ENCODE measurements at places on chromosomes 1 and 21.

GRCh38 chr1:244311784-244312532 lies 139.8 kb downstream of the ADSS2 start:
- DNase-seq = no peak

- DNase-seq = no peak
These were observed 43.1 kb downstream of the IL12RB2 start for GRCh38 chr1:67350783-67351182.

- DNase-seq = no peak
These were observed 1.6 kb upstream of the EFNA1 start for GRCh38 chr1:155125946-155126555.

GRCh38 chr1:40034869-40035268 lies 5.7 kb upstream of the CAP1 start:
- DNase-seq = no peak

DNA sequence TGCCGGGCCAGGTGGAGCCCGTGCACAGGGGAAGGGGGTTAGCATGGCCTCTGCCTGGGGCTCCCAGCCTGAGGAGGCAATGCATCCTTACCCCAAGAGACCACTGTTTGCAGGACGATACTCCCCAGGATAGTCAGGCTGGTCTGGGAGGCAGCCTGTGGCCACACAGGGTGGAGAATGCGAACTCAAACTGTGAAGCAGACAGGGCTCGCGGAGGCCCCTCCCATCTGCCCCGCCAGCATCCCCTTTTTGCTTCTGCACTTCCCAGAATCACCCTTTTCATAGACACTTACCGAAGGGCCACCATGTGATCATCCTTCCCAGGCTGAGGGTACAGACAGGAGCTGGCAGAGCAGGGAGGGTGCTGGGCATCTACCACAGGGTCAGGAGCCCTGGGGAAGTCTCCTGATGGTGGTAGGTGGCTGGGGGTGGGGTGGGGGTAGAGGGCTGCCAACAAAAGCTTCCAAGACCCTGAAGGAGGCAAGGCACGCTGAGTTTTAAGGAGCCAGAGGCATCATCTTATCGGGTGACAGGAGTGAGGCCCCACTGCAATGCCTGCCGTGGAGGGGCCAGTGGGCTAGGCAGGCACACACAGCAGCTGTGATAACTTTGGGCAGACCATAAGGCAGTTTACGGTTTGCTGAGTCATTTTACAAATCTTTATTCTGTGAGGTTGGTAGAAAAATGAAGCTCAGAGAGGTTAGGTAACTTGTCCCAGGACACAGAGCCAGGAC lies 31.3 kb upstream of the BTG2 start:
- DNase-seq = no peak

GRCh38 chr1:23936481-23937176 lies 23.0 kb upstream of the PNRC2 start:
- no peak for DNase-seq

DNA sequence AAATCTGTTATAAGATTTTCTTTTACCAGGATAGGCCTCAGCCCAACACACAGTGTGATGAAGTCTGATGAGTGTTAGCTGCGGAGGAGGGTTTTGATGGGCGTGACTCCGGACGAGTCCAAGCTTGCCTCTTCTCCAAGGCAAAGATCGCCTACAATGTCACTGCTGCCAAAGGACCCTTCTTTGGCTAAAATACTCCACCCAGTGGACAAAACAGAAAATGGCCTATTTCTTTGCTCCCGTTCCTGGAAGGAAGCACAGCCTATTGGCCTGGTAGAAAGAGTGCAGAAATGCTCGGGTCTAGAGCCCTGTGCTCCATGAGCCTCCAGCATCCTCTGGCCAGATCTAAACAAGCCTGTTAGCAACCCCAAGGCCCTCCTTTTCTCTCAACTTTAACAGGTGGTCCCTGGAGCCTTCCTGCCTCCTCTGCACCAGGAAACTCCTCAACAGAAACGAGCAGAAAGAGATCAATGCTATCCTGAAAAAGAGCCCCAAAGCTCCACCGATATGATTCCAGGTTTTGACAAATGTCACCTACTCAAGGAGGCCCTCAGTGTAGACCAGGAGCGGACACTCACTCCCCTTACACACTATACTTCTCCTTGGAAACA lies 3.4 kb upstream of the CASQ2 start:
- no peak for DNase-seq

DNA sequence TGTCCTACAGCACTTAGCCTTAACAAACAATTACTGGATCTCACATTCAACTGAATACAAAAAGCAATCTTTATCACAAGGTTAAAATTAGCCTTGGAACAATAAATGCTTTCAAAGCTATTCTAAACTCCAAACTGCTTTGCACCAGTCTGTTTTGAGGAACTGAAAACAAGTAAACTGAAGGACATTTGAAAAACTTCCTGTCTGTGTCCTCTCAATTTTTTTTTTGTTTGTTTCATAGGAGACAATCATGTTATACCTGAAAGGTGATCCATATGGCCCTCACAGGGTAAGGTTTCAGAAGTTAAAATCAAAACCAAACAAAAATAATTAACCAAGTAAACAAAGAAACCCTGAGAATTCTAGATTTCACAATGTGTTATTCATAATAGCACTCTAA lies 459.1 kb downstream of the DPYD start:
- DNase-seq = no peak

DNA sequence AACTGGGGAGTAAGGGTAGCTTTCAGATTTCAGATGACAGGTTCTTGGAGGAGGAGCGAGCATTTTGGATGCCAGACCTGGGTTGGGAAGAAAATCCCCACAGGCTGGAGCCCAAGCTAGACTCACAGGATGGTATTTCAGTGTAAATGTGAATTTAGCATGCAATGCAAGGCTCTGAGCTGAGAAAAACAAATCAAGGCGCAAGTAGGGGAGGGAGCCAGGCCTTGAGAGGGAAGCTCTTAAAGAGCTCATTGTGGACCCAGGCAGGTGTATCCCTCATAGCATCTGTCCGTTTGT lies 386.1 kb downstream of the MATN1 start:
- DNase-seq = no peak

- DNase-seq = no peak
These were observed 155.7 kb downstream of the PTPRU start for GRCh38 chr1:29392036-29392435.

DNA sequence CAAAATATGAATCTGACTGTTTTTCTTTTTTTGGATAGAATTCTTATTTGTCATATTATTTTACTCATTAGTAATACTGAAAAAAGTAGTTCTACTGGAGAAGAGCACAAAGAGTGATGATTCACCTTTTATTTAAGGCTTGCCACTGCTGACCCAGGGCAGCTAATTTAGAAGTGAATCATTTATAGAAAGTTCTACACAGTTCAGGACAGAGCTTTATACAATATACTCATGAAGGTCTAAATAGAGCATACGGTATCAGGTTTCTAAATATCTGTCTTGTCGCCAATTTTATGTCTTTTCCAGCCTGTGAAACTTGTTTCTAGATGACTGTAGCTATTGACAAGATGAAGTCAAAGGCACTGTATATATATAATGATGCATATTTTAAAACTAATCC lies 25.0 kb downstream of the GIPC2 start:
- DNase-seq = no peak

- no peak for DNase-seq
These were observed 17.4 kb upstream of the HIVEP3 start for GRCh38 chr1:41936107-41936506.

DNA sequence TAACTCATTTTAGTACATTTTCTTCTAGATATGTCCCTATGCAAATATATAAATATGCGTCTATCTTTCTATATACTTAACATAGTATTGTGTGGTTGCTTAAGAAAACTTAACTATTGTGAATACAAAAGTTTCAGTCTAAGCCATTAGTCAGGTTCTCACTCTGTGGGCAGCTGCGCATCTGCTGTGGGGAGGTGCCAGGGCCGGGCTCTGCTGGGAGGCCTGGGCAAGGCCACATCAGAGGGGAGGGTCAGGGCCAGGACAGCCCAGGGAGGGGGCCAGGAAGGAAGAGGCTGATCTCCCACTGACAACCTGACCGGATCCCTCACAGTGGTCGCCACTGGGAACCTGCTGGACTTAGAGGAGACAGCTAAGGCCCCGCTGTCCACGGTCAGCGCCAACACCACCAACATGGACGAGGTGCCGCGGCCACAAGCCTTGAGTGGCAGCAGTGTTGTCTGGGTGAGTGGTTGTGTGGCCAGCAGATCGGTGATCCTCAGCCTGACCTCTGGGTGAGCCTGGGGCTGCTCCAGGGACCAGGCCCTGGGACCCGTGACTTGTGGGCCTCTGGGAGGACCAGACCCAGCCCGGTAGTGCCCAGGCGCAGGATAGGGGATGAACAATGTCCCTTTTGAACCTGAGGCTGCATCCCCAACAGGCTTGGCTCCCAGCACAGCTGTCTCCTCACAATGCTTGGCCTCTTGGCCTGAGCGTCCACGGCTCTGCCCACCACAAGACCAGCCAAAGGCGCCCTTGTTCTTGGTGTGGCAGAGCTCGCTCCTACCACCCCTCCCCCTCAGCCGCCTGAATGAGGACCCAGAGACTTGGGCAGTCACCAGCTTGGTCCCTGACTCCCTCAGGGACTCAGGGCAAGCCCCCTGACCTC lies 20.2 kb downstream of the LDLRAP1 start:
- DNase-seq = no peak

DNA sequence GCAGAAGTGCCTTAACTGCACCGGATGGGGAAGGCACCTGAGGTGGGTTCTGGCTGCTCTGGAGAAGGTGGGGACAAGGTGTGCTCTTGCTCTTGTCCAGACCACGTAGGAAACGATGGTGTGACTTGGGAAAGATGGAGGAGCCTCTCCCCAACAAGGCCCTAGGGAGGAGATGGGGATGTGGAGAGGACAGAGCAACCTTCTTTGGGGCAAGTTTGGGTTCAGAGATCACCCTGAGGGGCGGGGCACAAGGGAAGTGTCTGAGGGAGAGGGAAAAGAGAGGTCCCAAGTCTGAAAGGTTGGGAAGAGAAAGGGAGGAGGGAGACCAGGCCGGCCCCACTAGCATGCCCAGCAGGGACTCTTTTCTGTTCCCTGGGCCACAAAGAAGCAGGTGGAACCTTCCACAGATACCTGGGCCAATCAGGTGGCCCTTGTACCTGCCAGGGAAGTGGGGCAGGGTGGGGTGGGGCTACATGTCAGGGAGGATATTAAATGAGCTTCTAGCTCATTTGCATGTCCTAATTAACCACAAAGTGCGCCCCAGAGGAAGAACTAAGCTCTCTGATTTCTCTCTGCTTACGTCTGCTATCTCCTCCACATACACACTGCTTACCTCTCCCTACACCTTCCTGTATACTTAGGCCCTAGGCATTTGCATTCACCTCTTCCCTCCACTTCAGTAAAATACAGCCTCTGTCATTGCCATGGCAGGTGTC lies 15.9 kb downstream of the INKA2 start:
- no peak for DNase-seq

DNA sequence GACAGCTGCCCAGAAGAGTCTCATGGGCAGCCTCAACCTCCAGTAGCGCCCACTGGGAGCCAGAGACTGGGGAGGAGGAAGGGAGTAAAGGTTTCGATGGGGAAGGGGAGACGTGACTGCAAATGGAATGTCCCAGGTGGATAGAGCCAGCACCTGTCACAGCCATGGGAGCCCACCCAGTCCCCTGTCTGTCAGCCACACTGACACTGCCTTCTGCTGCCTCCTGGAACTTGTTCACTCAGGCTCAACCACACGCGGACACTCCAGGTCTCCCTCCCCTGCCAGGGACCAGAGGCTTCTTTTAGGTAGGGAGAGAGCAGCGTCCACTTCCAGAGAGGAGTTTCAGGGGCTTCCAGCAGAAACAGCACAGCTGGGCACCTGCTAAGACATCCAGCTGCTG lies 346.3 kb downstream of the NPHP4 start:
- no peak for DNase-seq

DNA sequence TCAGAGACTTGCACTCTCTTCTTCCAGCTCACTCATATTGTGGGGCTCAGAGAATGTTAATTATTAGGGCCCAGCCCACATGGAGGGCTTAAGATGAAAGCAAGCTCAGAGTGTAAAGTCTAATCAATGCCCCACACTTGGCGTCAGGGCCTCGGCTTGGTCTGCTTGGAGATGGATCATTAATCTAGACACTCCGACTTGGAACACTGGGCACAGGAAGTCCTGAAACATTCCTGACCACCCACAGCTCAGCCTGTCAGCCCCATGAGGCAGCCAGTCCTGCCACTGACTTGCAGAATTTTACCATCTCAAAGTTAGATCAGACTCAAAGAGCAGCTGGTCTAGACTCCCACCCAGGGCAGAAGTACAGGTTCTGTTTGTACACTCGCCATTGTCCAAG lies 69.8 kb upstream of the TRABD2B start:
- DNase-seq = no peak

DNA sequence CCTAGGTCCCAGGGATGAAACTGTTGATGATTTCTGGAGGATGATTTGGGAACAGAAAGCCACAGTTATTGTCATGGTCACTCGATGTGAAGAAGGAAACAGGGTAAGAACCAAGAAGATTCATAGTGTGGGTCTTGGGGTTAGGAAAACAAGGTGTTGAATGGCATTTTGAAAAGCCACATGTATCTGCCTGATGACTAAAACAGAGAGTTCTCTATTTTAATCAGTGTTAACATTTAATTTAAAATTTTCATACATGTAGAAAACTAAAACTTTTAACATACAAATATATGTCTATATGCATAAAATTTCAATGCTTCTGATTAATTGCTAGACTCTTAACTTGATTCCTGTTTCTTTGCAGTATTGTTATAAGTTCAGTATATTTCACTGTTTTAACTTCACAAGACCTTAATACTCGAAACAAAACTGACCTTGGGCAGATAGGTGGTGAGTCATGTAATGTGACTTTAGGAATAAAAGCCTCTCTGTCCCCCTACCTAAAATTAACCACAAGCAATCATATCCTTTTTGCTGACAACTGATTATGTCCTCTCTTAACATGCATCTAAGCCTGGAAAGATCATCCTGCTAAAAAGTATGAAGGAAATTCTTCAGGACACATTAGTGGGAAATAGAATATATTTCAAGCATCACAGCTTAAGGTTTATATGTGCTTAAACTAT lies 95.6 kb downstream of the PTPRC start:
- no peak for DNase-seq

GRCh38 chr1:1550591-1551432 lies 10.4 kb upstream of the TMEM240 start:
- DNase-seq = no peak

DNA sequence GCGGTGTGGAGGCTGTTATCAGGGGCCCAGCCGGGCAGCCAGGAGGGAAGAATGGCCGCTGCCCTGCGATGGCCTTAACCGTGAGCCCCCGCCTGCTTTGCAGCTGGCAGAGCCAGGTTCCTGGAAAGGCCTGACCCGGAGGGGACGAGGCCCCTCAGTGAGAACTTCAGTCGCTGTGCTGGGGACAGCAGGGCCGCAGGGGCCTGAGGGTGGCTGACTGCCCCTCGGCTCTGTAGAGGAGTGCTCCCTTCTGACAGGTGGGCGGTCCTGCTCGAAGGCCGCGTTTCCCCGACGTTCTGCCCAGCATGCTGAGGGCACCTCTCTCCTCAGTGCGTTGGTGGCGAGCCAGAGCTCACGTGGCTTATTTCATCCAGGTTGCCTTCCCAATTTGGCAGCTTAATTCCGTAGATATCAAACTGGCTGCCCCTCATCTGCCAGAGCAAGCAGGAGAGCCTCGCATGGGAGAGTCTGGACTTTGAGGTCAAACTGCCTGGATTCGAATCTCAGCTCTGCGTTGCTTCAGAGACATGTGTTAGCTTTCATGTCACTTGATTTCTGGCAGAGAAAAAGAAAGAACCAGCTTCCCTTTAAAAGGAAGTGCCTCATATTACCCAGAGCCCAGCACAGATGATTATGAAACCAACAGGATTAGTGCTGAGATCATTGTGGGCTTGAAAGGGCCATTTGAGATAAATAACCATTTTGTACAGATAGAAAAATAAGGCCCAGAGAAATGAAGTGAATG lies 239.8 kb downstream of the SDCCAG8 start:
- no peak for DNase-seq

- no peak for DNase-seq
These were observed 43.4 kb downstream of the RALGPS2 start for GRCh38 chr1:178768423-178768822.

Measured in stimulated activated CD8-positive, alpha-beta memory T cell treated with anti-CD3 and anti-CD28 coated beads, Interleukin-4, amount 100 ng/mL, for 1 hour (primary cell).